B cell (primary cell): ENCODE measurements at places on chromosomes 2 and 18. TPM values are rescaled to one million over a fixed set of nuclear protein-coding genes. Genes with fewer than 3 reads are reported as not detected.

DNA sequence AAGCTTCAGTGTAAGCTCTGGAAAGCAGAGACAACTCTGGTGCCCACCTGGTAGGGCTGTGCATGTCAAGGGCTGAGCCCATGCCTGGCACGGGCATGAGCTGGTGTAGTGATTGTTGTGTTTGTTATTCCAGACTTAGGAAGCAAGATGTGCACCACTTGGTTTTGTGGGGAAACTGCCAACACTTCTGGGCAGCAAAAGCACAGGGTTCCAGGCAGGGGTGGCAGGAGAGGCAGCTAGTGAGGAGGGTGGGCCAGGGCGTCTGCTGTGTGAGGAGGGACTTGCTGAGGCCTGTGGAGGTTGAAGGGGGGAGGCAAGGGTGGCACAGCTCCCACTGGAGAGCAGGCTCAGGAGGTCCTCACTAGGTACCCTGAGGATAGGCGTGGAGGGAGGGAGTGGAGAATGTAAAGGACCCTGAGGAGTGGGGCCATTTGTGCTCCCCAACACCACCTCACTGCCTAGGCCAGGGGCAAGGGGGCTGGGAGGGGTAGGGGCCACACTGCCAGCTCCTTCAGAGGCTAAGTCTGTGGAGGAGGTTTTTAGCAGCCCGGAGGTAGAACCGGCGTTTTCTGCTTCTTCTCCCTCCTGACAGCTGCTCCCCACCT is 104.0 kb upstream of the POU3F3 start:
- no peaks in the 10 kb centered on the region for H3K36me3 ChIP-seq
- no peaks in the 10 kb centered on the region for H3K27me3 ChIP-seq
- no peak for DNase-seq
- H3K27ac ChIP-seq = no peak overlapping the region
- no peaks in the 10 kb centered on the region for H3K4me1 ChIP-seq
- H3K4me3 ChIP-seq = no peak overlapping the region

DNA sequence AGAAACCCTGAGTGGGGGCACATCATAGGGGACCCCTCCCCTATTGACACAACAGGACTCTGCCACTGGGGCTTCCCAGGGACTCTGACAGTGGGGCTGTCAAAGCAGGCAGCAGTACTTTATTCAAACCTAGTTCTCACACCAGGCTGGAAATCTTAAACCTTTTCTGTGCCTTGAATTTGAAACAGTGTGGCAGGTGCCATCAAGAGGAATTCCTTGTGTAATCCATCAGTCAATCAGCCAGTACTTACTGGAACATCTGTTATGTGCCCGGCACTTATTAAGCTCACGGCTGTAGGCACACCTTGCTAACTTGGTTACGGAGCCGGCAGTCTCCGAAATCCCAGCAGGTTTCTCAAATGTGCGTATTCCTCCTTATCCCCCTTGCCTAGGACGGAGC is 12.0 kb downstream of the GLI2 start:
- H3K27me3 ChIP-seq = peaks cover 7% of the 10 kb centered on the region
- no peaks in the 10 kb centered on the region for H3K36me3 ChIP-seq
- H3K4me3 ChIP-seq = no peak overlapping the region
- DNase-seq = no peak
- no peaks in the 10 kb centered on the region for H3K4me1 ChIP-seq
- H3K27ac ChIP-seq = no peak overlapping the region

GRCh38 chr2:123363826-123364225 is 661.3 kb upstream of the CNTNAP5 start:
- H3K4me1 ChIP-seq = no peaks in the 10 kb centered on the region
- no peaks in the 10 kb centered on the region for H3K27me3 ChIP-seq
- H3K4me3 ChIP-seq = no peak overlapping the region
- no peak for DNase-seq
- H3K36me3 ChIP-seq = no peaks in the 10 kb centered on the region

The LBX2 gene
- polyA plus RNA-seq = 1.1 TPM in 1 of 2 replicates, not detected in the other

DNA sequence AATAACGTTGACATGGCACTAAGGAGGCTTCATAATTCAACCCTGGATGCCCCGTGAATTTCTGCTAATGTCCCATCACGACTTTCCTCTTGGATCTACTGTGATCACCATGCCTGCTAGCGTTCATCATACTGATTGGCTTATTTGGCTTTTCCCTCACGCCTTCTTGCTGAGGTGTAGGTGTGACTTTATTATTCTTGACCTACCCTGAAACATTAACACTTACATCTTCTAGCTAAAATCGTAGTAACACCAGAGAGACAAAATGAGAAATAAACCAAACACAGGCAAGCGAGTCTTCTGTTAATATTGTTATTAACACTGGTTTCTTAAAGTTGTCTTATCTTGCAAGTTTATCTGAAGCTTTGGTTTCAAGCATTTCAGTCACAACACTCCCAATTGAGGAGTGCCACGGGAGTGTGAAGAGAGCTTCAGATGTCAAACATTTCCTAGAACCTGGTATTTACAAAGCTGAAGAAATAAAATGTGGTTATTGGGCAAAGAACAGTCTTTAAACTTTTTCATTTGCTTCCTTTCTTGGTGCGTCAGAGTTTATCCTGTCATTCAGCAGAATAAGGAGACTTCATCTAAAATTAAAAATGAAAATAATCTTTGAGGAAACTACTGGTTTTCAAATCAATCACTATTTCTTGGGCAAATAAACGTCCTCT is 15.4 kb upstream of the STAT1 start:
- H3K4me3 ChIP-seq = no peak overlapping the region
- H3K27me3 ChIP-seq = no peaks in the 10 kb centered on the region
- no peak overlapping the region for H3K27ac ChIP-seq
- no peak for DNase-seq
- no peaks in the 10 kb centered on the region for H3K36me3 ChIP-seq
- H3K4me1 ChIP-seq = no peaks in the 10 kb centered on the region

- H3K27me3 ChIP-seq = no peaks in the 10 kb centered on the region
- H3K4me3 ChIP-seq = no peak overlapping the region
- DNase-seq = no peak
- no peak overlapping the region for H3K27ac ChIP-seq
These were observed 254.0 kb upstream of the FSIP2 start for GRCh38 chr2:185484602-185485001.

The EMILIN1 gene
- 0.24 and 0.27 TPM in 2 replicates for polyA plus RNA-seq

GRCh38 chr18:43310239-43310638 is 32.9 kb upstream of the SYT4 start:
- no peak overlapping the region for H3K4me3 ChIP-seq
- H3K4me1 ChIP-seq = no peaks in the 10 kb centered on the region
- H3K36me3 ChIP-seq = no peaks in the 10 kb centered on the region
- no peak overlapping the region for H3K27ac ChIP-seq

DNA sequence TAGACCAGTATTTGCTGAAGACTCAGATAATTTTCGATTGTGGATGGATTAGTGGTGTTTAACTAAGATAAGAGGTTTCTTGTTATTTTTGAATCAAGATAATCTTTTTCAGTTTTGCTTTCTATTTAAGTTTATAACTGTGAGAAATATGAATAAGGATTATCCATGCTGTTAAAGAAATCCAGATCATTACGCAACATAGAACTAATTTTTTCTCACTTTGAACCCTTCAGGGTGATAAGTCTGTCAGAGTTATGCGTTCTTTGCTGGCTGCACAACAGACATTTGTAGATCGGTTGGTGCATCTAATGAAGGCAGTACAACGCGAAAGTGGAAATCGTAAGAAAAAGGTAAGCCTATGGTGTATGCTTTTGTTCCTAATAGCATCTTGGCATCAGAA is 74.1 kb downstream of the PIK3C3 start:
- no peak for DNase-seq
- H3K36me3 ChIP-seq = peaks cover 2% of the 10 kb centered on the region
- H3K4me3 ChIP-seq = no peak overlapping the region
- H3K27me3 ChIP-seq = no peaks in the 10 kb centered on the region
- H3K4me1 ChIP-seq = no peaks in the 10 kb centered on the region

GRCh38 chr2:1833726-1834125 is 89.4 kb upstream of the PXDN start:
- peaks cover 2% of the 10 kb centered on the region for H3K27me3 ChIP-seq
- H3K27ac ChIP-seq = no peak overlapping the region
- no peaks in the 10 kb centered on the region for H3K4me1 ChIP-seq
- DNase-seq = no peak

The EML6 gene
- 30.0 and 42.5 TPM in 2 replicates for polyA plus RNA-seq

GRCh38 chr18:75393721-75394120 is 33.8 kb downstream of the SMIM21 start:
- H3K36me3 ChIP-seq = no peaks in the 10 kb centered on the region
- no peak overlapping the region for H3K4me3 ChIP-seq
- no peaks in the 10 kb centered on the region for H3K4me1 ChIP-seq
- DNase-seq = no peak
- peaks cover 5% of the 10 kb centered on the region for H3K27me3 ChIP-seq

The CHRND gene
- not detected in 2 replicates for polyA plus RNA-seq

GRCh38 chr2:774436-774835 is 97.2 kb upstream of the TMEM18 start:
- no peak for DNase-seq
- no peaks in the 10 kb centered on the region for H3K4me1 ChIP-seq
- no peaks in the 10 kb centered on the region for H3K36me3 ChIP-seq
- H3K27ac ChIP-seq = no peak overlapping the region
- no peak overlapping the region for H3K4me3 ChIP-seq
- no peaks in the 10 kb centered on the region for H3K27me3 ChIP-seq

The NAGK gene
- polyA plus RNA-seq = 230 and 270 TPM in 2 replicates

DNA sequence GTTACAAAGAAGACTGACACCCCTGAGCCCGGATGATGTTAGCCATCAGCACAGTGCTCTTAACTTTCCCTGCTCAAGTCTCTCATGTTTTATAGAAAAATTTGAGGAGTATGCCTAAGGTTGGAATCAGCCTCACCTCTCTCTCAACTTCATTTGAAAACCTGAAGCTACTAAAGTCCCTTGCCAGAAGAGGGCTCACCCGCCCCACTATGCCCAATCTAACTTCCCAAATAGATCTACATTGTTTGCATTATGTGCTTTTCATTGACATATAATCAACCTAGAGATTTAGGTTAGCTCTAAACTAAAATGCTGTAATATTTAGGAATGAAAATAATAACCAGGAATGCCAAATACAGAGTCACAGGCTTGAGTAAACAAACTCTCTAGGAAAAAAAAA is 305.4 kb downstream of the NCKAP5 start:
- H3K4me3 ChIP-seq = no peak overlapping the region
- DNase-seq = no peak
- no peaks in the 10 kb centered on the region for H3K4me1 ChIP-seq
- no peak overlapping the region for H3K27ac ChIP-seq
- peaks cover 8% of the 10 kb centered on the region for H3K27me3 ChIP-seq

DNA sequence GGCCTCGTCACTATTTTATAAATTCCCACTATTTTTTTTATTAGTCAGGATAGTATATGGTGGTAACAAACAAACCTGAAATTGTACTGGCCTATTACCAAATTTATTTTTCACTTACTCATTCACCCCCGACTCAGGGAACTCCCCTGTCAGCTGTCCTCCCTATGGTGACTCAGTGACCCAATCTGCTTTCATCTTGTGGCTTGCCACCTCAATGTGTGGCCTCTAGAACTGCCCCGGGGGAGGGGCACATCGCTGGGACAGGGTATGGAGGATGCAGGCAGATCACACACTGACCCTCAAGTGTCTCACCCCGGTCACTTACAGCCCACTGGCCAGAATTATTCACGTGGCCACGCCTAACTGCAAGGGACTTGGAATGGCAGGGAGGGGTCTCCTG is 71.6 kb downstream of the ACTR2 start:
- no peaks in the 10 kb centered on the region for H3K36me3 ChIP-seq
- DNase-seq = no peak
- H3K27me3 ChIP-seq = peaks cover 8% of the 10 kb centered on the region
- H3K4me1 ChIP-seq = peaks cover 27% of the 10 kb centered on the region

DNA sequence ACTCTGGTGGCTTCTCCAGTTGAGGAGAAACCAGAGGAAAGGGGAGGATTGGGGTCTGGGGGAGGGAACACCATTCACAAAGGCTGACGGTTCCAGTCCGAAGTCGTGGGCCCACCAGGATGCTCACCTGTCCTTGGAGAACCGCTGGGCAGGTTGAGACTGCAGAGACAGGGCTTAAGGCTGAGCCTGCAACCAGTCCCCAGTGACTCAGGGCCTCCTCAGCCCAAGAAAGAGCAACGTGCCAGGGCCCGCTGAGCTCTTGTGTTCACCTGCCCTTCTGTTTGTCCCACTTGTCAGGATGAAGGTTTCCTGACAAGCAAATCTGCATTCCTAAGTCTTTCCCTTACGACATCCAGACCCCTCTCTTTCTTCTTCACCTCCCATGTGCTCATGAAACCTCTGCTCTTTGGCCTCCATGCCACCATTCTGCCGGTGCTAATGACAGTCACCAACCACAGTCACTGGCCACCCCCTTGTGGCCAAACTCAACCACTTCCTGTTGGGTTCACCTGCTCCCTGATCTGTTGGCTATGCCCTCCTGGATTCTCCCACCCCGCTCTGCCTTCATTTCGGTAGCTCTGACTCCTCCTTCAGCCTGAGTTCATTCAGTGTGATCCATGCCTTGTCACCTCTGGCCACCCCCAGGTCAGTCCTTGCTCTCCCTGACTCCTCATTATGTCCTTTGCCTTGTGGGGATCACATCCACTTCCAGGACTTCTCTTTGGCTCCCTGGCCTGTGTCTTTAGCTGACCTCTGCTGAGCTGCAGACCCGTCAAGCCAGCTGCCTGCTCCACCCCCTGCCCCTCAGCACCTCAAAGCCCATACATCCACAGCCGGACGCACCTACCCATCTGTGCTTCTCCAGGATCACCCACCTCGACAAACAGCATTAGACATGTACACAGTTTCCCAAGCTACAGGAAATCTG is 17.6 kb downstream of the EMX1 start:
- no peak overlapping the region for H3K27ac ChIP-seq
- no peaks in the 10 kb centered on the region for H3K4me1 ChIP-seq
- H3K36me3 ChIP-seq = no peaks in the 10 kb centered on the region
- H3K27me3 ChIP-seq = peaks cover 20% of the 10 kb centered on the region

GRCh38 chr18:45252474-45252873 is 362.8 kb upstream of the SLC14A2 start:
- DNase-seq = no peak
- H3K27me3 ChIP-seq = no peaks in the 10 kb centered on the region
- H3K4me3 ChIP-seq = no peak overlapping the region
- no peak overlapping the region for H3K27ac ChIP-seq
- H3K4me1 ChIP-seq = no peaks in the 10 kb centered on the region

DNA sequence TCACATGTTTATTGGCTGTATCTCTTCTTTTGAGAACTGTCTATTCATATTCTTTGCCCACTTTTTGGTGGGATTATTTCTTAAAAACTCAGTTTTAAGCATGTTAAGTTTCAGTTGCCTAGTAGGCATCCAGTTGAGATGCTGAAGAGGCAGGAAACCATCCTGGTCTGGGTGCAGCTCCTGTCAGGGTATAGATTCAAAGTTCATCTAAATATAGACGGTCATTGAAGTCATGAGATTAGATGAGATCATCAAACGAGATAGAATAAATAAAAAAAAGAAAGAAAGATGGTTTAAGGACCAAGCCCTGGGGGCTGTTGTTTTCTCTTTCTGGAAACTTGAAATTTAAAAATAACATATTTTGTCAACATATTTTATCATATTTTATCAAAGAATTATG is 9.2 kb upstream of the DNAH7 start:
- H3K36me3 ChIP-seq = no peaks in the 10 kb centered on the region
- peaks cover 17% of the 10 kb centered on the region for H3K4me1 ChIP-seq
- DNase-seq = no peak
- no peak overlapping the region for H3K4me3 ChIP-seq
- no peak overlapping the region for H3K27ac ChIP-seq

The G6PC2 gene
- not detected in 2 replicates for polyA plus RNA-seq
